ENCODE measurements at places on chromosomes 7 and 10.

DNA sequence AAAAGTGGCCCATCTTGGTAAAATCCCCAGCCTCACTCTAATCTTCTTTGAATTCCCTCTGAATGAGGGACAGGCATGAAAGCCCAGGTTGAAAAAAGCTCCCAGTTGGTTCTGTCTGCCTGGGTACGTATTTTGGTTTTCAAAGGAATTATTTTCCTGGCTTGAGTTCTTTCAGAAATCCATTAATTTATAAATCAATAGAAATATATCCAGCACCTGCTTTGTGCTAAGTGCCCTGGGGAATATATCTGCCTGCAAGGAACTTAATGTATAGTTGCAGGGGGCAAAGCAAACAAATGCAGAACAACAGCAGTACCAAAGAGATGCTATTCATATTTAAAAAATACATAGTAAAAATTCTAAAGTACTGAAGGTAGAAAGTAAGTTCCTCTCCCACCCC, 362.7 kb downstream of the REEP3 start:
- no peak for DNase-seq

DNA sequence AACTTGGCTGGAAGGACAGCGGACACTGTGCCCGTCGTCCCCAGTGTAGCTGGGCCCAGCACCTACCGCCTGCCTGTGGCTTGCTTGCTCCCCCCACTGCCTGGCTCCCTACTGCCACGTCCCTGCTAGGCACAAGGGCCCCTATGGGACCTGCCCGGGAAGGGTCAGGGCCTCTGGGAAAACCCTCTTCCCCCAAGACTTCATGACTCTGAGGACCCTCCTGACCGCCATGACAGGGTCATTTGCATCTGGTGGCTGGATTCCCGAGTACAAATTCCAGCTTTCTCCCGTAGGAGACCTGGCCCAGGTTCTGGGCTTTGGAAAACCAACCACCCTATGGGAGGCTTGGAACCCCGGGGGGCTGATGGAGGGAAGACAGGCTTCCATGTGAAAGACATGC, 1.4 kb upstream of the MMD2 start:
- no peak for DNase-seq

DNA sequence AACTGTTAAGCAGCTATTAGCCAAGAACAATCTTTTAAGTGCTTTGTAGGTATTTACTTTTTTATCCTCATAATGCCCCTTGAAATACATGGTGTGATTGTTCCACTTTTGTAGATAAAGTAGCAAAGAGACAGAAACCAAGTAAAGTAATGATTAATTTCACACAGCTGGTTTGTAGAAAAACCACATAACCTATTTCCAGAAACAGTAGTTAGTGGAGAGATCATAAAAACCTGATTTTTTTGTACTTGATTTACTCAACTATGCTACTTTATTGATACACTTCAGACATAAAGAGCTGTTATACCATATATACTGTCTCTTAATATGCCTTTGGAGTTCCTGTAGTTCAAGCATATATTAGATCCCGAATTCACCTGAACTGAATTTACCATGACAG, 118.4 kb downstream of the SEMA3A start:
- no peak for DNase-seq

DNA sequence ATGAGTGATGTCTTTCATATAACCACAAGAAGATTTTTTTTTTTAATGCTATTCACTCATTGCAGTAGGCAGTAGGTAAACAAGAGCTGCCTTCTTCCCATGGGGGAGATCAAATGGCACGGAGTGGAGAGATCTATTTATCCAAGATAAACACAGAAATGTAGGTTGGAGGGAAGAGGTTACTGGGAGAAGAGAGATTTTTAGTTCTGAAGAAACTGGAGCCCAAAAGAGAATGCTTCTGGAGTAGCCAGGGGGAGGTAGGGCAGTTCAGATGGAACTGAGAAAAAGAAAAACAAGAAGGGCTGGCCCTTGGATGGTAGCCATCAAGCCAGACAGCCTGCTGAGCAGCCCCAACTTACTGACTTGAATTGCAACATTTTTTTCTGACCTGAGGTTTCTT, 270.1 kb upstream of the TPK1 start:
- DNase-seq = peak; percentile 3

GRCh38 chr10:4003348-4003973, 218.5 kb upstream of the KLF6 start:
- no peak for DNase-seq

- no peak for DNase-seq
These were observed 40.4 kb upstream of the INPP5A start for GRCh38 chr10:132497063-132497680.

- peak; percentile 26 for DNase-seq
These were observed 805 bp downstream of the RASGEF1A start for GRCh38 chr10:43265799-43266721.

DNA sequence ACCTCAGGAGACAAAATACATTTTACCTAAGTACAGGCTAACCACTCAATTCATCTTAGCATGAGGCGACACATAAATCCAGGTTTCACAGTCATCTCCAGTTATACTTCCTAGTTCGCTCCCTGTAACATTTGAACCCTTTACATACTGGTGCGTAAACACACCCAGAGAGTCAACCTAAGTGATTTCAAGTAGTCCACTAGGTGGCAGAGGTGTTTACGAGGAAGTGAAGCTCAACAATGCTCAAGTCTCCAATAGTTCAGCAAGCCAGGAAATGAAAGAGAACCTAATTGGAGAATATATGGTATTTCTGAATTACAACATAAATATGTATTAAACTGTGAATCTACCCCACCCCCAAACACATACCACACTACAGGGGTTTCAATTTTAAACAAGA, 76.3 kb upstream of the ABCB5 start:
- DNase-seq = no peak

DNA sequence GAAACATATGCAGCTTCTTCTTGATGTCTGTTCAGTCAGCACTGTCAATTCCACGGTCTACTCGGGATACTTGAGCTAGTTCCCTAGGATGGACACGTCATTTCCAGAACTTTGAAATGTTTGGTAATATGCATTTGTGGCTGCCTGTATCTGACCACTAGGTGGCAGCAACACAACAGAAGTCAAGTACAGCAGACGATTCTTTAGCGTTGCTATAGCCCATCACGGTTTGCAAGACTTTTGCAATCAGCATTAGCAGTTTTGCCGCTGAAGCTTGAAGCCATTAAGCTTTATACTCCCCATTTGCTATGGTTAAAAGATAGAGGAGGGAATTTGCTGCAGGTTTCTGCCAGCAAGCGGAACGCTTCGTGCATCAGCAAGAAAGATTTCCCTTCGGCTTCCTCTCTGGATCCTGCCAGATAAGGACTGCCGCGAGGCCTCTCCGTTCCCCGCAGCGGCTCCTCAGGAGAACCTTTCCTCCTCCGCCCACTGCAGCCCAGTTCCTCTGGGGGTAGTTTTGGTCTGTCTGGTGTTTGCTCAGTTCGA, 63.5 kb downstream of the ABCC2 start:
- peak; percentile 94 for DNase-seq

- DNase-seq = no peak
These were observed 31.2 kb upstream of the AOAH start for GRCh38 chr7:36755484-36755883.

DNA sequence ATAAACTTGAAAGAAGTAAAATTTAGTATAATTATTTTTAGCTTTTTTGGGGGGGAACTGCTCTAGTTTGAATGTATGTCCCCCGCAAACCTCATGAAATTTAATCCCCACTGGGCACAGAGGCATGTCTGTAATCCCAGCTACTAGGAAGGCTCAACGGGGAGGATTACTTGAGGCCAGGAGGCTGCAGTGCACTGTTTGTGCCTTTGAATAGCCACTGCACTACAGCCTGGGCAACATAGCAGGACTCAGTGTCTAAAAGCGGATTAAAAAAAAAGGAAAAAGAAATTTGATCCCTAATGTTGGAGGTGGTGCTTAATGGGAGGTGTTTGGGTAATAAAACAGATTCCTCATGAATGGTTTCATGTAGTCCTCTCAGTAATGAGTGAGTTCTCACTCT, 43.1 kb upstream of the PHF14 start:
- DNase-seq = no peak

- no peak for DNase-seq
These were observed 100.6 kb downstream of the GRB10 start for GRCh38 chr7:50682079-50682478.

GRCh38 chr7:149048805-149049204, 20.5 kb upstream of the PDIA4 start:
- DNase-seq = no peak

DNA sequence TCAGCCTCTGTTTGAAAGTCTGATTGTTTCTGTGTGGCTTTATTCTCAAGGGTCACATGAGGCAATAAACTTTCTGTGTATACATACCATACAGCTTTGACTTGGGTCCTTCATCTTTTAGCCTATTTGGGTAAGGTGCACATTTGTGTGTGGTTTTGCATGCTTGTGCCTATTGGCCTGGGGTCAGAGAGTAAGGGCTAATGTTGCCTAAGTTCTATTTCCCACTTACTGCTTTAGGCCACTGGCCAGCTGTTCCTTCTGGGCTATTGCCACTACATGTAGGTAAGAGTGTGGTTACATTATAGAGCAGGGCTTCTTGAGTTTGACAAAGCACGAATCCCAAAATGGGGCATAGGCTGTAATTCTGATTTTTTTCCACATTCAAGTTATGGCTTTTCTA, 21.8 kb downstream of the BBIP1 start:
- DNase-seq = no peak

- DNase-seq = no peak
These were observed 85.5 kb upstream of the ADO start for GRCh38 chr10:62719061-62719460.

- DNase-seq = no peak
These were observed 24.1 kb downstream of the PDSS1 start for GRCh38 chr10:26721561-26721960.

- no peak for DNase-seq
These were observed 15.9 kb downstream of the TOMM7 start for GRCh38 chr7:22806752-22807151.

- no peak for DNase-seq
These were observed 45.1 kb downstream of the RELN start for GRCh38 chr7:103944230-103944900.

DNA sequence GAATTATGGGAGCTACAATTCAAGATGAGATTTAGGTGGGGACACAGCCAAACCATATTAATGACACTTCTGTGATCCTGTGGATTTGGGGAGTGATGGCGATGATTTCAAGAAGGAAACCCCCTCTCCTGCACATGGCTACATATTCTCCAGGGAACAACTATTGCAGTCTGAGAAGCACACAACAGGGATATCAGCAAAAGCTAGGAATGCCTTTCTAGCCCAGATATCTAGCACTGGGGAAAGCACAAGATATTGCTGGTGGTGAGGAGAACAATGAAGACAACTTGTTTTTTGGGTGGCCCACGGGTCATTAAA, 24.3 kb downstream of the EPDR1 start:
- peak; percentile 35 for DNase-seq

DNA sequence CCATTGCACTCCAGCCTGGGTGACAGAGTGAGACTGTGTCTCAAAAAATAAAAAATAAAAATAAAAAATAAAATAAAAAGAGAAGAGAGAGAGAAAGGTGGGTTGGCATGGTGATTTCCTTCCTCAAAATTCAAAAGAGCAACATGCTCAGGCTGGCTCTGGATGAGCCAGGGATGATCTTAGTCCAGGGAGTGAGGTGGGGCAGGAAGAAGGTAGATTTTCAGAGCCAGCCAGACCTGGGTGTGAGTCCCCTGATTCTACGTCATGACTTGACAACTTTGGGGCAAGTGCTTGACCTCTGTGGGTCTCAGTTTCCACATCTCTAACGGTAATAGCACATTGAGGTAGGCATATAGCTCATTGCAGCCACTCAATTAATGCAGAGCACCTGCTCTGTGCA, 109.4 kb upstream of the CTBP2 start:
- no peak for DNase-seq

DNA sequence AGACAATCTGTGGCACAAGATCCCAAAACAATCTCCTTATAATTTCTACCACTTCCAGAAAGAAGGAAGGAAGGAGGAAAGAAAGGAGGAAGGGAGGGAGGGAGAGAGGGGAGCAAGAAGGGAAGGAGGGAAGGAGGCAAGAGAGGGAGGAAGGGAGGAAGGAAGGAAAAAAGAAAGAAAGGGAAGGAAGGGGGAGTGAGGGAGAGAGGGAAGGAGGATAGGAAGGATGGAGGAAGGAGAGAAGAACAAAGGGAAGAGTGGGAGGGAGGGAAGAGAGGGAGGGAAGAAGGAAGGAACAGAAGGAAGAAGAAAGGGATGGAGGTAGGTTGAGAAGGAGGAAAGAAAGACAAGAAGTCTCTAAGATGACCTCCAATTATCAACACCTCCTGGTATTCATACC, 185.5 kb upstream of the NFE2L3 start:
- DNase-seq = no peak

DNA sequence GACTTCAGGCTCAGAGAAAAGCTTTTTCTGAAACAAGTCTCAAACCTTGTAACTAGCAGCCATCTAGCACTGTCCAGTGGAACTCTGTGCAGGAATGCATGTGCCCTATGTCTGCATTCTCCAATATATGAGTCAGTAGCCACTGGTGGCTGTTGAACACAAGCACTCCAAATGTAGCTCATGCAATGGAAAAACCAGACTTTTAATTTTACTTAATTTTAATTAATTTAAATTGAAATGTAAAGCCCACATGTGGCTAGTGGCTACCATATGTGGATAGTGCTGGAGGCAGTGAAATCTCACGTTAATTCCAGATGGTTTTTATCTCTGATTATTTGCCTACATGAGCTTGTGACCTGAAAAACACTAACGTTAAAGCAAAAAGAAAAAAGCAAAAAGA, 225.1 kb downstream of the GATA3 start:
- DNase-seq = no peak

DNA sequence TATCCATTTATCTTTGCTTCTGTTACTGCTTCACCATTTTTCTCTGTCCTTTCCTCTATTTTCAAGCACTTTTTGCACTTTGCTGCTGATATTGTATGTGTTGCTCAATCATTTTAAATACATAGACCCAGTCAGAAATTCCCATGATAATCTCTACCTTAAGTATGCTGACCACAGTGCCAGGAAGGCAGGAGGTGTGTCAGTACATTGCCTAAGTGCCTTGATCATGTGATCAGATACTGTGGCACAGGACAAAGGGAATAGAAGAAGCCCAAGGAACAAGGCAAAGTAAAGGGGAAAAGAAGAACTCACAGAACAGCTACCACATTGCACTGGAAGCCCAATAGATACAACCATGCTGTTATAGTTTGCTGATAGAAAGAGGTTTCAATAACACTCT, 53.7 kb upstream of the CD36 start:
- peak; percentile 8 for DNase-seq

- DNase-seq = no peak
These were observed 41.8 kb downstream of the NCAPG2 start for GRCh38 chr7:158662610-158663427.

- no peak for DNase-seq
These were observed 592.5 kb downstream of the KCNMA1 start for GRCh38 chr10:77045085-77045484.

DNA sequence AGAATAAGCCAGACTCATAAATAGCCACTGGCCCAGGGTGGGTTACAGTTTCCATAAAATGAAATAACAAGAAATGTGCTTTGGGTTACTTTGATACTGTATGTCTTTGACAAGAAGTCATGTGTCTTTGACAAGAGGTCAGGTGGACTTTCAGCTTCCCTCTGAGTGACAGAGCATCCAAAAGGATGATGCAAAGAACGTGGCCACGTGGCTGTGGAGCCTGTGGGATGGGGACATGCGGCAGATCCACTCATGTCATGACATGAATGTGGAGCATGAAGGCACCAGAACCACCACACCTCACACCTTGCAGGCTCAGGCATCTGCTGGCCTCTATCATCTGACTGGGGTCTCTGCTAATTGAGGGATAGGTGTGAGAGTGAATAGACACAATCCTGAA, 37.1 kb upstream of the CUX1 start:
- DNase-seq = no peak

GRCh38 chr10:61992671-61993668, 91.5 kb downstream of the ARID5B start:
- peak; percentile 34 for DNase-seq
